ENCODE measurements at places on chromosomes 4 and X.

GRCh38 chr4:107497054-107497453 lies 223.0 kb downstream of the PAPSS1 start:
- DNase-seq, result no peak

- peak; percentile 20 for DNase-seq
Measured at GRCh38 chr4:150769845-150770244, 187.9 kb downstream of the MAB21L2 start.

DNA sequence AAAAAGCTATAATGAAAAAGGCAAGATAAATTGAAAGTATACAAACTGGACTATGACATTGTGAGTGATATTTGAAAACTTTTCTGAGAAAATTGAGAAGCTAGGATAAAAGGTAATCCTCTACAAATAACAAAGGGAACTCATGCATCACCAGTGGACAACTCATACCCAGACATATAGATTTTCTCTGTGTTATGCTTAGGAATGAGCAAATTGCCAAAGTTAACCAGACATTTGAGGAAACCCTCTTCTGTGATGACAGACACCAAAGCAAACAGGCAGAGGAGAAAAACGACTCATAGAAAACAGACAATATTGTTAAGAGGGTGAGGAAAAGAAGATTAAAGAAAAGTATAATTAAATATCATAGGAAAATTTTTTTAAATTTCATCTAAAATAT lies 186.5 kb downstream of the MAB21L2 start:
- DNase-seq, result no peak

- no peak for DNase-seq
Measured at GRCh38 chr4:172007889-172008288, 194.7 kb downstream of the GALNTL6 start.

- no peak for DNase-seq
Measured at GRCh38 chr4:40225497-40225896, 28.7 kb downstream of the RHOH start.

- DNase-seq, result no peak
Measured at GRCh38 chr4:180792541-180792940, 1450.7 kb upstream of the TENM3 start.

DNA sequence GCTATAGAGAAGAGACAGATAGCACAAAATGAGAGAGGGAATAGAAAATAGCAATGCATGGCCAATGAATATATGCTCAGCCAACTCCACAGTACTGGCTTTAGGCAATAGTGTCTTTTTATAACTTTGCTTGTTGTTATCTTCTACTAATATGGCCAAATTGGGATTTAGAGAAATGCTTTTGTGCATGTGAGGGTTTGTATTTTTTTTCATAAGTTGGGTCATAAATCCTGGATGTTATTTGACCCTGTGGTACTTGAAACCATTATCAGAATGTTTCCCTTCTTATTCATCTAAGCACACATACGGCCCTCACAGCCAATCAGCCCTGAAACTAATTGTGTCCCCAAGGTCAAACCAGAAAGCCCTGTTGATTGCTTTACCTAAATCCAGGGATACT lies 35.2 kb upstream of the LPAR4 start:
- no peak for DNase-seq

- no peak for DNase-seq
Measured at GRCh38 chrX:87727620-87728019, 210.0 kb downstream of the KLHL4 start.

DNA sequence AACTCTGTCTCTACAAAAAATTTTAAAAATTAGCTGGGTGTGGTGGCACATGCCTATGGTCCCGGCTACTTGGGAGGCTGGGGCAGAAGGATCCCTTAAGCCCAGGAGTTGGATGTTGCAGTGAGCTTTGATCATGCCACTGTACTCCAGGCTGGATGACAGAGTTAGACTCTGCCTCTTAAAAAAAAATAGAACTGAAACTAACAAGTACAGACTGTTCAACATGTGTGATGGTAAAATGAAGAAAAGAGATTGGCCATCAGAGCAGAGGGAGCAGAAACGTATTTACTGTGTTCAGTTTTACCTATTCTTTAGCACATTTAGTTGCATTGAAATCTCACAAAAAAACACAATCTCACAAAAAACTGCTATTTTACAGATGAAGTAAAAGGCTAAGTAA lies 77.9 kb upstream of the NAP1L5 start:
- no peak for DNase-seq

Measured in fibroblast of lung (primary cell).